ENCODE measurements at places on chromosomes 6 and 20.
A peak's percentile ranks its signal among the peaks of the same experiment; 100 is the strongest.

DNA sequence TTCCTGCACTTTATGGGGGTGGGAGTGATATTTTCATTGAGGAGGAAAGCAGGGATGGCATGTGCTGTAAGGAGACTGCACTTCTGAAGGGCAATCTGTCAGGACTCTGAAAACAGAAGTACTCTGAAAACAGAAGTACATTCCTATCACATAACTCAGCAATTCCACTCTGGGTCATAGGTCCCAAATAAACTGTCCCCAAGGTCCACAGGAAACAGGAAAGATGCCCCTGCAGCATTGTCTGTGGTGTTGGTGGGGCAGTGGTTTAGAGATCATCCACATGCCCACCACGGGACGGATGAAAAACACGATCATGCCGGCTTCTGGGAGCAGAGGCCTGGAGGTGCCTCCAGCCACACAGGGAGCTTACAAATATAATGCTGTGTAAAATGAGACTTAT, 150.3 kb downstream of the OTOR start:
- DNase-seq: peak; percentile 71

GRCh38 chr6:135909737-135910387, 58.4 kb downstream of the PDE7B start:
- DNase-seq: peak; percentile 51

DNA sequence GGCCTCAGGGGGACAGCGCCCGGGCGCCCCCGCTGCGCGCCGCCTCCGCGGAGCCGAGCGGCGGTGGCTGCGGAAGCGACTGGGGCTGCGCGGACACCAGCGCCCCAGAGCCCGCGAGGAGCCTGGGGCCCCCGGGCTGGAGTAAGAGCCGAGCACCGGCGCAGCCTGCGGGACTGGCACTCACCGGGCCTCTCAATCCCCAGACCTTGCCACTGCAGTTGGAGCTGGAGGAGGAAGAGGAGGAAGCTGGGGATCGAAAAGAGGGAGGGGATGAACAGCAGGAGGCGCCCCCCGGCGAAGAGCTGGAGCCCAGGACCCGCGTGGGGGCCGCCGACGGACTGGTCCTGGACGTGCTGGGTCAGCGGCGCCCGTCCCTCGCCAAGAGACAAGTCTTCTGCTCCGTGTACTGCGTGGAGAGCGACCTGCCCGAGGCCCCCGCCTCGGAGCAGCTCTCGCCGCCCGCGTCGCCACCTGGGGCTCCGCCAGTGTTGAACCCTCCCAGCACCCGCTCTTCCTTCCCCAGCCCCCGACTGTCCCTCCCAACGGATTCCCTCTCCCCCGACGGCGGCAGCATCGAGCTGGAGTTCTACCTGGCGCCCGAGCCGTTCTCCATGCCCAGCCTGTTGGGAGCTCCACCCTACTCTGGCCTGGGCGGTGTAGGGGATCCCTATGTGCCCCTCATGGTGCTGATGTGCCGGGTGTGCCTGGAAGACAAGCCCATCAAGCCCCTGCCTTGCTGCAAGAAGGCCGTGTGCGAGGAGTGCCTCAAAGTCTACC, 590 bp downstream of the RNF217 start:
- no peak for DNase-seq

DNA sequence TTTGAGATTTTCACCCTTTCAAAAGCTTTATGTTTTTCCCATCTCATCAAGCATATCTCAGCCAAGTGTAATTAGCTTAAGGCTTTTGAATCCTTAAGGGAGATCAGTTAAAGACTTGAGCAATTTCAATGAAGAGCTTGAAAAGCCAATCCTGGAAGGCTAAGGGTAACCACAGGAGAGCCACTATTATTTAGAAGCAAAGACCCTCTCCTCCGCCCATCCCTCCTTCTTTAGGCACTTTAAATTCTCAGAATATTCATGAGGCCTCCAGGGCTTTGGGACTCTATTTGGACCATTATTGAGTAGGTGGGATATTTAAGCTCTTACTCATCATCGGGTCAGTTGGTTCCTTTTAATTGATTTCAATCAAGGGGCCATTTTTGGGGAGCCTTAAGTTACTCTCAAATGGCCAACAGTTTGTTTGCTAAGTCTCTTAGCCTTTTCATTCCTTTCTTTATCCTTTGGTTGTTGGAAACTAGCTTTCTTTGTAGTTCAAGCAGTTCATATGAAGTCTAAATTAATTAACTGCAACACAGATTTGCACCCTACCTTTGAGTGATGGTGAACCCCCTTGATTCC, 567.2 kb downstream of the KIF16B start:
- no peak for DNase-seq

- DNase-seq: no peak
Measured at GRCh38 chr6:130655586-130655985, 171.6 kb upstream of the SMLR1 start.

GRCh38 chr6:160069459-160069858, 52.2 kb upstream of the SLC22A1 start:
- no peak for DNase-seq

DNA sequence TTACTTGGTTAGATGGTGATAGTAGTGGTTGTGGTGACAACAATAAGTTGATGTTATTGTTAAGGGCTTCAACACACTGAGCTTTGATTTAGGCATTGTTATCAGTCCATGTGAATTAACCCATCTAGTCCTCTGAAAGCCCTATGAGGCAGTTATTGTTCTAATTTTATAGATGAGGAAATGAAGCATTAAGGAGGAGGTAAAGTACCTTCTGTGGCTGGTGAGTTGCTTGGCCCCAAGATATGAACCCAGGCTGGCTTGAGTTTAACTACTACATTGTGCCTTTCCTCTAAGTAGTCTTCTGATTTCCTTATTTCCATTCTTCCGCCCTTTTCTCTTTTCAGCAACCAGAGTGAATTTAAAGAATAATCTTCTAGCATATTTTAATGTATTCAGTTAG, 81.7 kb downstream of the QKI start:
- DNase-seq: no peak

DNA sequence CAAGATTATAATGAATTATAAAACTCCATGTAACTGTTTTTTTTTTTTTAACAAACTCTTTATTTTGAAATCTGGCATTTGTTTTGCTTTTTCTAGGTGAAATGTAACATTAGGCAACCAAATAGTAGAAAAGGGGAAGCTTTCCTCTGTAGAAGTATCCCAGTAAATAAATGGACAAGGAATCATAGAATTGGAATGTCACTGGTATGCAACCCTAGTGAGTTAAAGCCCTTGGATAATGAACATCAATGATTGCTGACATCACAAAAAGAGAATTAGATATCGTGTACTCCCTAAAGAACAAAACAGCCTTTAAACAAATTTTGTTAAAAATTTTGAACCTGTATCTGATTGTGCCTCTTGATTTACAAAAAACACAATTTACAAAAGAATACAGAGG, 93.9 kb upstream of the OGFRL1 start:
- DNase-seq: peak; percentile 78

DNA sequence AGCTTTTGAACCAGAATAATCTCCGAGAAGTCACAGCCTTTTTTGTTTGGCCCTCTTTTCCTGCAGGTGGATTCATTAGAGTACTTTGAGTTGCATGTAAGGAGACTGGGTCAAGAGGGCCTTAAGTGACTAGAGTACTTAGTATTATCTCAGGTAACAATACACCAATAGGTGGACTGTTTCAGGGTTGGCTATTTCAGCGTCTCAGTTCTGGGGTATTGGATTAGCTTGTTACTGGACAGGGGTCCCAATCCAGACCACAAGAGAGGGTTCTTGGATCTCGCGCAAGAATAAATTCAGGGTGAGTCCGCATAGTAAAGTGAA, 47.3 kb upstream of the SLC9A8 start:
- DNase-seq: no peak

DNA sequence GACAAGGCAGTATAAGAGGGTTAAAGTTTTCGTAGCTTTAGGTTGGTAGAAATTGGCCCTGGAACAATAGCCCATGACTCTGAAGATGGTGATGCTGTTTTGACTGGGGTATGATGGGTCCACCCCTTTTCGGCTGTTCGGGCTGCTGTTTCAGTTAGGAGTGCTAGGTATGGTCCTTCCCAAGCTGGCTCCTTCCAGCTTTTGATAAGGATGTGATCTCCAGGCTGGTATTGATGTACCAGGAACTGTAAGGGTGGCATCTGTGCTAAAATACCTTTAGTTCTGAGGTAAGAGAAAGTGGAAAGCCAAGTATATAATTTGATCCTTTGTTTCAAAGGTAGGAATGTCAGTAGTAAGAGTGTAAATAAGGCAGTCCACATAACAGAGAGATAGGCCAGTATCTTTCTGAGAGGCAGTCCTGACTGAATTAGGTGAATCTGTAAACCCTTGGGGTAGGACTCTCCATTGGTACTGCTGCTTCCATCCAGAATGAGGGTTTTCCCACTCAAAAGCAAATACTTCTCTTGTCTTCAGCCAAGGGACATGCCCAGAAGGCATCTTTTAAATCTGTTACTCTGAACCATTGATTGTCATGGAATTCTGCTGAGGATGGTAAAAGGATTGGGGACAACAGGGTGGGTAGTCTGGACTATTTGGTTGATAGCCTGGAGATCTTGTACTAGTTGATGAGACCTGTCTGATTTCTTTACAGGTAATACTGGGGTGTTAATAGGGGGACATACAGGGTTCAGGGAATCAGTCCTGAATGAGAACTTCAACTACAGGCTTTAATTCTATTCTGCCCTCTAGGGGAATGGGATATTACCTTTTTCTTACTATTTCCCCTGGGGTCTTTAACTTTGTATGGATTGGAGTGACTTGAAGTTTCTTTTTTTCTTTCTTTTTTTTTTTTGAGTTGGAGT, 6.1 kb upstream of the ZNFX1 start:
- DNase-seq: no peak

GRCh38 chr6:14720411-14721102, 525.3 kb upstream of the JARID2 start:
- no peak for DNase-seq

DNA sequence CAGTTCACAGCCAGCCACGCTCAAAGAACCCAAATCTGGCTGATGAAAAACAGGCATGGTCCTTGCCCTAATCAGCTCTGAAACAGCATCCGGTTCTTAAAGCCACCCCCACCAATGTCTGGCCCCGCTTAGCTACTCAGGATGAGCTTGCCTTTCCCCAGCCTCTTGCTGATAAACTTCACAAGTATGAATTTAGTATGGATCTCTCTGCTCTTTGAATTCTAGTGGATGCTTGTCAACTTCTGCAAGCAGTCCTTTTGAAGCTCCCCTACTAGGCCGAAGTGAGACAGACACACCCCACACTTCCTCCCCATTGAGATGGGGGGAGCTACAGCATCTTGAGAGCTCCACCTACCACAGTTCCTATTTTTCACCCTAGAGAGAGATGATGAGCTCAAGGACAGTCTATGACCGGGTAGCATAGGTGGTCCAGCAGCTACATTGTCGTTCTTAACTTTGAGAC, 36.7 kb downstream of the EBF4 start:
- DNase-seq: peak; percentile 19

GRCh38 chr20:45436732-45437485, 21.0 kb downstream of the PIGT start:
- peak; percentile 93 for DNase-seq

GRCh38 chr20:39310363-39310995, 348.3 kb downstream of the DHX35 start:
- no peak for DNase-seq

GRCh38 chr6:152094992-152095592, 287.6 kb downstream of the ESR1 start:
- peak; percentile 100 for DNase-seq

DNA sequence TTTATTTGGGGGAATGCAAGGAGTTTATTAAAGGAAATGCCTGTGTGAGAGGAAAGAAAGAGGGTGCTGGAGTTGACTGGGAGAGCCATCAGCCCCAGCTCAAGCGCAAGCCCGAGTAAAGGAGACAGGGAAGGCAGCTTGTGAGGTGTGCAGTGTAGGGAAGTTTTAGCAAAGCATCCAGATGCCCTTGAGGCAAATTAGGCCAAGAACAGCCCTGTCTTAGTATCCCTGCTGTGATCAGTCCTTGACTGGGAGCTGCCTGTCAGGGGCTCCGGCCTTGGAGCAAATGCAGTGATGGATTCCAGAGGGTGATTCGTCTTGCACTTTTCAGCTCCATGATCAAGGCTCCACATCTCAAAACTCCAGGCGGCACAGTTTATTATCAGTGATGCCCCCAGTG, 561.7 kb downstream of the KIF16B start:
- DNase-seq: no peak

DNA sequence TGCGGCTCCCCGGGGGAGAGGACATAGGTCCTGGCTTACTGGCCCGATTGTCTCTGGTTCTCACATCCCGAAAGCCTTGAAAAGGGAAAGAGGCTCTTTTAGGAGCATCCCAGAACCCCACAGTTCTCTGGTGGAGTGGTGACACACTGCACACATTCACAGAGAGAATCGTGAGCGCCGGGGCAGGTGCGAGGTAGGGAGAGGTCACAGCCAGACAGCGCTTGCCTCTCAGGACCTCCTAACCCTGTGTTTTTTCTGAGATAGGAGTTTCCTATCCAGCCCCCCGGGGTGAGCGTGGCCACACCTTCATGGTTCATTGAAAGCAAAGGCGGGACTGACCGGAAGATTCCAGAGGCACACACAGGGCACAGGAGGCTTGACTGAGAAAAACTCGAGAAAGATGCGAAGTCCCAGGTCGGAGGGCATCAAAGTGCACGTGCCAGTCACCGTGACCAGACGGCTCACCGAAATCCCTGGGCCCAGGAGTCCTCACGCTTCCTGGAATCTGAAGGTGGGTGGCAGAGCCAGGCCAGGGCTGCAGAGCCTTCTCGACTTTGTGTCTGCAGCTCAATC, 46.5 kb upstream of the FRMD1 start:
- no peak for DNase-seq
